Activated CD8-positive, alpha-beta memory T cell treated with anti-CD3 and anti-CD28 coated beads for 1 hour (primary cell): ENCODE measurements at places on chromosomes 5 and 9.
A peak's percentile ranks its signal among the peaks of the same experiment; 100 is the strongest.

DNA sequence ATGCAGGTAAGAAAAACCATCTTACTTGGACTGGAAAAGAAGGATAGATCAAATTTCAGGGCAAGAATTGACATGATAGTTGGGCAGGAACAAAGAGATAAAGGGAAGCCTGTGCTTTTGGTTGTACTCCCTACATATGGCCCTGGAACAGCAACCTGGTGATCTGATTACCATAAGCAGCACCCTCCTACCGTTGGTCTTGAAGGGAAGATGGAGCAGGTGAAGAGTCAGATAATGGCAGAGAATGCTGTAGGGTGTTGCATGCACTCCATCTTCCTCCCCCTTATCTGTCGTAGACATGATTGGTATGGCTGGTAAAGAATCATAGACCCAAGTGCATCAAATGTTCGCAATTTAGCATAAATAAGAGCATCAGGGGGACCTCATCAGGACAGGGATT is 4.7 kb downstream of the IRGM start:
- DNase-seq, result no peak

GRCh38 chr5:142432961-142433360 is 108.1 kb upstream of the SPRY4 start:
- DNase-seq, result peak; percentile 13

GRCh38 chr5:126007841-126008240 is 415.4 kb upstream of the GRAMD2B start:
- DNase-seq, result no peak

- DNase-seq, result no peak
Measured at GRCh38 chr9:130262771-130263170, 2.8 kb upstream of the HMCN2 start.

DNA sequence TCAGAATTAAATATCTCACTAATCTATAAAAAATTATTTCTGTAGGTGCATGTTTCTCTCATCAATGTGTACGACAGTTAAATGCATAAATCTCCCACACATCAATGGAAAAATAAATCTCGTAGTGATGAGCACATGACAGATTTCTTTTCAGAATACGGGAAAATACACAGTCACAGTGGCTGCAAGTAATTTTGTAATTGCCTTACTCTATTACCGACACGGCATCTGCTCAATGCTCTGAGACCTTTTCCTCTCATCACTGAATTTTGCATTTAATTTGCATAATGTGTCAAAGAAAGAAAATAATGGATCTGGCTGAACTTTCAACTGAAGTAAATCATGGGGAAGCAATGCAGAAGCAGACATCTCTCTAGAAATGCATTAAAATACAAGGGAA is 37.2 kb downstream of the PDE4D start:
- DNase-seq, result no peak

DNA sequence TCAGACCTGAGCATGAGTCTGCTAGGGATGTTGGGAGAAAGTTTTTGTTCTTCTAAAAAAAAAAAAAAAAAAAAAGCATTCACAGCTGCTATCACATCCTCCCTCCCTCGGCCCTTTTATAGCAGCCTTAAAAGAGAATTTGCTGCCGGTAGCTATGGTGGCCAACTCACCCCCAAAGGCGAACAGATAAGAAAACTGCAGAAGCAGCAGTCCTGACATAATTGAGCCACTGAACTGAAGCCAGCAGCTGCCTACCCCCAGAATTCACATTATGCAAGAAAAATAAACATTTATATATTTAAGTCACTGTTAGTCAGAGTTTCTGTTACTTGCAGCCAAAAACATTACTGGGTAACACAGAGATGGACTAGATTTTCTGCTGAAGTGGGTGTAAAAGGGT is 124.3 kb upstream of the SMARCA2 start:
- DNase-seq, result no peak

DNA sequence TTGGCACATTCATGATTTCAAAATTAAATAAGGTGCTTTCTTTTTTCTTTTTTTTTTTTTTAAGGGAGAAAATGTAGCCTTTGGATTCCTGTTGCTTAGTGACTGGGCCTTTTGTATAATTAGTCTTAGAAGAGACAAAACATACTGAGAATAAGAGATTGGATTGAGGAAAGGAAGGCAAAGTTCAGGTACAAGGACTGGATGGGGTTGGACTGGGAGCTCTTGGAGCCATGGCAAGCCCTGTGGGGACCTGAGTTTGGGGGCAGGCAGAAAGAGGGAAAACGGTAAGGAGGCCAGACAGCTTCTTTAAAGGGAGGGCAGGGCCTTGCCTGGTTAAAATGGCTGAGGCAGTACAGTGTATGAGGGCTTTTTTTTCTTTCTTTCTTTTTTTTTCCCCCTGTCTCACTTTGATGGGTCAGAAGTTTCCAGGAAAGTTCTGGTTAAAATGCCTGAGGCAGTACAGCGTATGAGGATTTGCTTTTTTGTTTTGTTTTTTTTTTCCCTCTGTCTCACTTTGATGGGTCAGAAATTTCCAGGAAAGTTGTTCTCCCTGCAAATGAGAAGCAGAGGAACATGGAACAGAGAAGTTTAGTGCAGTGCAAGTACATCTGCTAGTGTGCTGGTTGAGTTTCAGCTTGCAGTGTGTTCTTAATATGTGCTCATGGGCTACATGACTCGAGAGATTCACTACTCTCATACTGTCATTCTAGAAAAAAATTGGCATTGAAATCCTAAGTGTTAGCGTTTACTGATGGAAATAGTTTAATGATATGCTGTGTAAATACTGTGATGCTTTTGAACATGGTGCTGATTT is 16.8 kb downstream of the SNX18 start:
- DNase-seq, result no peak

GRCh38 chr9:71642056-71642455 is 126.3 kb downstream of the CEMIP2 start:
- no peak for DNase-seq

DNA sequence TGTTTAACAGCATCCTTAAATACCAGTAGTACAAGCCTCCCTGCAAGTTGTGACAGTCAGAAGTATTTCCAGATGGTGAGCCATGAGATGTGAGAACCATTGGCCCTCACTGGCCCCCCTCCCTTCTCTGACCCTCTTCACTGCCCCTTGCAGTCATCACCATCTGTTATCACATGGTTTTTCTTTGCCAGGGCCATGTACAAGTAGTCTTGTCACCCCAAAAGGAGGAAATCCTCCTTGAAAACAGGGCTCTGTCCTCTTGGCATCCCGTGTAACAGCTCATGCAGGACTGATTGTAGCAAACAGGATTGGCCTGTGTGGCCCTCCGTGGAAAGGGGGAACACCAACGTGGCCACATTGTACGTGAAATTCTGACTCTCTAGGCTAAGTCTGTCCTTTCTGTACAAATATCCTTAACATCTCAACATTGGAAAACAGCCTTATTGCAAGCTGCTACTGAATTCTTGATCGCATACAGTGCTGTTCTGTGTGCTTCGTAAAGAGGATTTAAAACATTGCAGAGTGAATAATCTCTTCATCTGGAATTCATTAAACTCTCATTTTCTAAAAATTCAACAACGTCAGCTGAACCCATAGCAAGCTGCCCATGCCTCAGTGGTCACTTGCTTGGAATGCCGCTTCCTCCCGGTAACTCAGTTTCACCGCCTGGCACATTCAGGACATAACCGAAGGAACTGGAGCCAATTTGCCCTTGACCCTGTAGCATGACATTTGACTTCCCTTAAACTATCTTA is 171.7 kb downstream of the ATPSCKMT start:
- no peak for DNase-seq

GRCh38 chr9:6833518-6834192 is 75.9 kb downstream of the KDM4C start:
- no peak for DNase-seq

- no peak for DNase-seq
Measured at GRCh38 chr9:18068900-18069299, 405.1 kb upstream of the ADAMTSL1 start.

DNA sequence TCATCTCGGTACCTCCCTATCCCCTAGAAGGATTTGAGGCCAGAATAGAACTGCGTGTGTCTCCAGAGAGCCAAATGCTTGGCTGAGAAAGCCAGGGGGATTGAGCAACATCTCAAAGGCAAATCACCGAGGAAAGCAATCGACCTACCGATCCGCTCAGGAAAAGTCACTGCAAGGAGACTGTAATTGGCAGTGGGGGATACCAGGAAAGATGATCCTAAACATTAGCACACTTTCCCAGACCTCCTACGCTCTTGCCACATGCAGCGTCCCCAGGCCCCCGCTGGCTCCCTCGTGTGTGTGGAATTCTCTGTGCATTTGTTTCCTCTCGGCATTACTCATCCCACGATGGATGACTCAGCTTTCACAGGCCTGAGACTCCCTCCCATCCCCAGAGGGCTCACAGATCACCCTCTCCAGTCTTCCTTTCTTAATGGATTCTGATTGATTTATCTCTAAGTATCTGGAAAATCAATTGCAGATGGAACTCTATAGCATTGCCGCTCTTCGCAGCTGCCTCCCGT is 82.2 kb upstream of the ICE1 start:
- DNase-seq, result no peak

- no peak for DNase-seq
Measured at GRCh38 chr9:86181379-86182315, 77.8 kb downstream of the C9orf153 start.

DNA sequence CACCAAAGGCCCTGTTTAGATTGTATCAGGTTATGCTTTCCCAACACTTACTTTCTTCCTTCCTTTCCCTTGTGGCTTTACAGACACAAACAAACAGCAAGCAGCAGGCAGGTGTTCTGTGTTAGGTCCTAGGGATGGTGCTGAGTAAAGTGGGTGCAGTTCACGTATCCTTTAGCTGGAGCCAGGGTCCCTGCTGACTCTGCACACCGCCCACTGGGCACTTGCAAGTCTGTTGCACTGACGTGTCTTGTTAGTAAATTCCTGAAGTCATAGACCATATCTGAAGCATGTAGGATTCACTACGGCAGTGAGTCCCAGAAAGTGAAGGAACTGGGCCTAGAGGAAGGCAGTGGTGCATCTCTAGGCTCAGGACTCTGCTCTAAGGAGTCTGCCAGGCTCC is 96.5 kb downstream of the DAPK1 start:
- no peak for DNase-seq

DNA sequence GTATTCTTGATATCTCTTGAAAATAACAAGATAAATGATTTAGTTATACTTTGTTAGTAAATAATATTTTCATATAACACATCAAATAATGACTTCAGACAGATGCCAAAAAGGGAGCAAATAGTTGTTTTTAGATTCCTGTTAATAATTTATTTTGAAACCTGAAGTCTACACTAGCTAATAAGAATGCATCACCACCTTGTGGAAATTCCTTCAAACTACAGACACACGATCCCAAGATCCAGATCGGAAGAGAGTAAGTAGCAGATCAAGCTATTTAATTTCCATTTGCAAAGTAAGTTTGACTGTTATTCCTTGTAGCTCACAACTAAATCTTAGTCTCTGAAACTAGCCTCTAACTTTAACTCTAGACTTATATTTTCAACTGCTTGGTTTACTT is 35.5 kb upstream of the ISL1 start:
- DNase-seq, result no peak

DNA sequence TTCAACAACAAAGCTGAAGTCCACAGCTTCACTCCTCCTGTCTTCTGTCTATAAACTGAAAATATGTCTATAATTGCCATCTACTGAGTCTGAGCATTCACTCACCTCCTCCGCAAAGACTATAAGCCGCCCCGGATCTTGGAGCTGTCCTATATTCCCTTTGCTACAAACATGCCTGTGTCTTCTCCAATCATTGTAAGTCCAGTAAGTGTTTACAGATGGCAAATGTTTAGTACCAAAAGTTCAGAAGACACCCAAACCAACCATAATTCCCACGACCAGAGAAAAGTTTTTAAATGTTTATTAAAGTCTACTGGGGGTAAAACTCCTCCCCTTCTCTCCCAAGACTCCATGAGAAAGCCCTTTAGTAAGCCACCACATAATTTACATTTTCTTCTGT is 80.9 kb downstream of the EBF1 start:
- no peak for DNase-seq

DNA sequence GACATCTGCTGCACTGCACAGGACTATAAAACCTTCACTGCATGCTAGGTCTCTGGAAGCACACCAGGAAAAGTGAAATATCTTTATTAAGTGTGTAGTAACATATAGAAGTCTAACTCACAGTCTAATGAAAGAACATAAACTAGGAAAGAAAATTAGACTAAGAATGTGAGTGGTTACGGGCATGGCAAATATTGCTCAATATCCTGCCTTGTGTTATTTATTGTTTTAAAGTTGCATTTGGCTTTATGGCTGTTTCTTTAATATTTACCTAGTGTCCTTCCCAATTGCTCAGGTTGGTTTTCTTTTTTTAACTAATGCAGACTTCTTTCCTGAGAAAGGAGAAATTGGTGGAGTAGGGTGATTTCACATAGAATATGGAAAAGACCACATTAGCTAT is 342.4 kb downstream of the KIAA0825 start:
- no peak for DNase-seq

DNA sequence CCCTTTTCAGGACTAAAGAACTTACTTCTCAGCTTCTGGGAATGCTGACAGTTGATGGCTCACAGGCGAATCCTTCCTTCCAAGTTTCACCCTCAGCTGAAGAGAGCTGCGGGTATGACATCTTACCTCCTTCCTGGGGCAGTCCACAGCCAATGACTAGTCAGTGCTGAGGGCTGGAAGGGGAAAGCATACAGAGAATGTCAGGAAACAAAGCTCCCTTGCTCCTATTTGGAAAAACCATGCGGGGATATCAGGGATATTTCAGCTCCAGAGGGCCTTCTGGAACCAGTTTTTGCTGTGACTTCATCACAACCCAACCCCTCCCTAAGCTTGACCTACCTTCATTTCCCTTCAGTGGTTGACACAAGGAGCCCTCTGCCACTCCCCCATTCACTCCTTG is 15.7 kb downstream of the FTMT start:
- DNase-seq, result no peak

GRCh38 chr9:1536522-1537170 is 478.5 kb upstream of the SMARCA2 start:
- DNase-seq, result no peak

GRCh38 chr5:111469903-111470302 is 42.4 kb downstream of the STARD4 start:
- no peak for DNase-seq

DNA sequence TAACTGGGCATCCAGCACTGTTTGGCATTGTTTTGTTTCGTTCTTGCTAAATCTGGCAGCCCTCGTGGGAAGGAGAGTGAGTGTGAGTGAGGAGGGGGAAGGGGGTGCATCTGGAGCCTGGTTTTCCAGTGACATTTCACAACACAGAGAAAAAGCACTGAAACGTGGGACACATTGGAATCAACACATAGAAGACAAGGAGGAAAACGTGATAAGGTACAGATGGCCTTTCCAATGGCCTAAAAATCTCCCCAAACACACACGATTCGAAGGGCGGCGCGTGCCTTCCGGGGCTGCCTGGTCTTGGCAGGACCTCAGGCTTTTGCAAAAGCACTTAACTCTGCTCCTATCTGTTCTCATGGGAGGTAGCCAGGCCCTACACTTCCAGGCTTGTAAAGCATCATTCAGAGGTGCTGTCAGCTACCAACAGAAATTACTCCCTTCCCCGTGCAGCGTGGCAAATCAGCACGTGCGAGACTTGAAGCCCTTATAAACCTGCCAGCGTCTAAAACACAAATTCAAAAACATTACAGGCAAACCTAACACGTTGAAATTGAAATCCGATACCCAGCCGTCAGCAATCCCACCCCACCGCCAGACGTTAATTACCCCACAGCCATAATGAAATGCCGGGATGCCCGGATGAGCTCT is 129.4 kb downstream of the OLFM1 start:
- no peak for DNase-seq

- DNase-seq, result no peak
Measured at GRCh38 chr5:158049459-158049858, 190.5 kb upstream of the CLINT1 start.

- no peak for DNase-seq
Measured at GRCh38 chr9:20289423-20290010, 332.8 kb downstream of the MLLT3 start.
